ENCODE measurements at places on chromosomes 2 and 18.

DNA sequence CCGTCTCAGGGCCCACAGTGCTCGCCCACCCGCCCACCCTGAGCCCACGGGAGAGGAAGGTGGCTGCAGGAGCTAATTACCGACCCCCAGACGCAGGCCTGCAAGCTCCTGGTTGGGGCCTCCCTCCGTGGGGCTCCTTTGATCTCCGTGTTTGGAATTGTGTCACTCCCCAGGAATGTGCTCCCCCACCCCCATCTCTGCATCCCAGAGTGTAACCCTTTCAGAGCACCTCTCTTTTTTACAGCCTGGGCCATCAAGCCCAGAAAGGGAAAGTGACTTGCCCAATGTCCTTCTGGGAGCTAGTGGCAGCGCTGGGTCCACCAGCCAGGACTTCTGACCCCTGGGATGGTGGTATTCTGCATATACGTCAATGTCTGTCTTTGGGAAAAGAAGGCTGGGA lies 335.1 kb downstream of the CYRIA start:
- no peak for DNase-seq

DNA sequence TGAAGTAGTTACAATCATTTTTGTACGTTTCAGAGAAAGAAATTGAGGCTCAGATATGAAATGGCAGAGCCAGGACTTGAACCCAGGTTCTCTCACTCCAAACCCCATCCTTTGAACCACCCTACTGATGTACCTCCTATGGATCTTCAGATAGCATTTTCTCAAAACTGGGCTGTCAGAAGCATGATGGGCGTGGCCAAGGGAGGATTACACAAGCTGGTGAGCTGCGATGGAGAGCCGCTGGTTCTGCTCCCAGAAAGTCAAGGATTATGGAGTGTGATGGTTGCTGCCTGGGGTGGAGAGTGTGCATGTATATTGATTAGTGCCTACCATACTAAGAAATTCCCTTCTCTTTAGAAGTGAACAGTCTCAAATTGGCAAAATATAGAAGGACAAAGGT lies 47.0 kb upstream of the PPP1CB start:
- DNase-seq, result no peak

DNA sequence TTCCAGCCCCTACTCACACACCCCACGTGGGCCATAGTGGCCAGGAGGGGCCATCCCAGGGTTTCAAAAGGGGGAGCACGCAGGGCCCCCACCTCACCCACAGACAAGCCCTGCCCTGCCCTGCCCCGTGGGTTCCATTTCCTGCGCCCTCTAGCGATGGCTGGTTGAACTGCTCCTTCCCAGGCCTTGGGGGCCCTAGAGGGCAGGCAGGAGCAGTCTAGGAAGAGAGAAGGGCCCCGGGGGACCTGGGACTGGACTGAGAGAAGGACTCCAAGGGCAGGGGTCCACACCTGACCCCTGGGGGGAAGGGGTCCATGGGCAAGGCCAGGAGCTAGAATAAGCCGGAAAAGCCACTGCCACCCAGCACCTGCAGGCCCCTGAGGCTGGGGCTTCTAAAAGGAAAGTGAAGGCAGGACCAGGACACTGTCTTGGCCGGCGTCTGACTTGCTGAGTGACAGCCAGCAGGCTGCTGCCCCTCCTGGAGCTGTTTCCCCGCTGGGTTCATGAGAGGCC lies 10.1 kb downstream of the CYP26B1 start:
- peak; percentile 58 for DNase-seq

DNA sequence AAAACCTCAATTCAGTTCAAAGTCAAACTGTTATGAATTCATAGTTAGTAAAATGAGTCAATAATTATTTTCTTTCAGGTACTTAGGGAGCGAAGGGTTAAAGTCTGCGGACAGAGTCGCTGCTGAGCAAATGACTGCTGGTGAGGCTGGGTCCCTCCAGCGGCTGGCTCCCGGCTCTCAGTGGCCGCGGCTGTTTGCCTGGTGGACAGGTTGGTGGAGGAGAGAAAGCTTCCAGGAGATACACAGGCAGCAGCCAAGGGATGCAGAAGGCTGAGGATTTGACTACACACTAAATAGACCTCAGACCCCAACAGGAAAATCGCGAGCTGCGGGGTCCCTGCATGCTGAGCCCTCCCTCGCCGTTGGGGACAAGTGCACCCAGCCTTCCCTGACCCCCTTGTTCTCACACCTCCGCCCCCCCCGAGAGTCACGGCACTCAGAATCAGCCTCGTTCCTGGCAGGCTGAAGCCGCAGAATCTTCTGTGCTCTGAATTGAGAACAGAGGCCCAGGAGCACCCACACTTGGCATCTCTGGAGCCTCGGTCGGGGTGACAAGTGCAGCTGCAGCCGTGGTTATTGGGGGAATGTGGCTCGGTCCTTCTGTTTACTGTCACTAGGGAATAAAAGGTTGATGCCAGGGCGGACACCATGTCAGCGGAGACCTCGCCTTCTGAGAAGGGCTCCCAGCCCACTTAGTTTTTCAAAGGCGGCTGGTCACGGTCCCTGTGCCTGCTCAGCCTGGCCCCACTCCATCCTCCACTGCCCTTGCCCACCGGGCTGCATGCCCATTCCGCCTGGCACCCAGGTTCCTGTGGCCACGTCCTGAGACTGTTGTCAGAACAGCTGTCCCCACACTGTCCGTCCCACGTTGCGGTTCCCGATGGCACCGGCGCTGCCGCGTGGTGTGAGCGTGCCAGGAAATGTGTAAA lies 74.0 kb downstream of the SLC66A2 start:
- no peak for DNase-seq

GRCh38 chr2:138718405-138718804 lies 61.8 kb downstream of the NXPH2 start:
- DNase-seq, result no peak

DNA sequence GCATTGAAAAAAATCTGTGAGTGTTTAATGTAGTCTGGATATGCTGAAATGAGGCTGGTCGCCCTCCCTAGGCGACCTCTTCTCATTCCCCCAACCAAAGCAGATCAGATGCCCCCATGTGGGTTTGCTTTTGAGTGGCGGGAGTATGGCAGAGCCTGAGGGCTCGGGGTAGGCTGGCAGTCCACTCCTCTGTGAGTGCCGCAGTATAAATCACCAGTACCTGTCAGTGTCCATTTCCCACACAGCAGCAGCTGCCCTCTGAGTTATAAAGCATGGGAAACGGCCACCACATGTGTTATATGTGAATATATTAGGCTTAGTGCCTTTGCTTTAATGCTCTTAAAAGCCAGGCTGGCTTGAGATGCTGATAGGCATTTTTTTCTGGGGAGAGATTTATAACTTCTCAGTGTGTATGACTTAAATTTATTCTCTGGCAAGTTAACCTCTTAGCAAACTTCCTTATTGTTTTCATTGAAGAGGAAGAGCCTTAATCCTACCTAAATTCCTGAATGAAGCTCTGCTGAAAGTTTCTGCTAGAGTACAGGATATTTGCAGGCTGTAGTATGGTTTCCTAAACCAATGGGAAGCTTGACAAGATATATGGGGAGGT lies 3.8 kb downstream of the DCC start:
- no peak for DNase-seq

DNA sequence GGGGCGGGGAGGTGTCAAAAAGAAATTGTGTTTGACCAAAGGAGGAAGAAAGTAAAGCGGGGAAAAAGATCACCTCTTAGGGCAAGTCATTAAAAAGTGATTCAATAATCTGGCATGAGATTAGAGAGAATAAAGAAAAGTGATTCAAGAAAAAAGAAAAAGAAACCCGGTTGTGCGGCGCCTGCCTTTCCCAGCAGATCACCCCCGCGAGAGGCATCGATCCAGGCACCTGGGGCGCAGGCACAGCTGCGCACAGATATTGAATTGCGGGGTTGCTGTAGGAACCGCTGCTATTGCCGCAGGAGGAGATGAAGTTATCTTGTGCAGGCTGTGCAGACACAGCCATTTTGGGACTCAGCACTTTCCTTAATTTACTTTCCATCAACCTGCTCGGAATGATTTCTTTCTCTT lies 71.2 kb downstream of the PLB1 start:
- no peak for DNase-seq

GRCh38 chr2:68798569-68798968 lies 64.0 kb downstream of the ARHGAP25 start:
- DNase-seq, result no peak

DNA sequence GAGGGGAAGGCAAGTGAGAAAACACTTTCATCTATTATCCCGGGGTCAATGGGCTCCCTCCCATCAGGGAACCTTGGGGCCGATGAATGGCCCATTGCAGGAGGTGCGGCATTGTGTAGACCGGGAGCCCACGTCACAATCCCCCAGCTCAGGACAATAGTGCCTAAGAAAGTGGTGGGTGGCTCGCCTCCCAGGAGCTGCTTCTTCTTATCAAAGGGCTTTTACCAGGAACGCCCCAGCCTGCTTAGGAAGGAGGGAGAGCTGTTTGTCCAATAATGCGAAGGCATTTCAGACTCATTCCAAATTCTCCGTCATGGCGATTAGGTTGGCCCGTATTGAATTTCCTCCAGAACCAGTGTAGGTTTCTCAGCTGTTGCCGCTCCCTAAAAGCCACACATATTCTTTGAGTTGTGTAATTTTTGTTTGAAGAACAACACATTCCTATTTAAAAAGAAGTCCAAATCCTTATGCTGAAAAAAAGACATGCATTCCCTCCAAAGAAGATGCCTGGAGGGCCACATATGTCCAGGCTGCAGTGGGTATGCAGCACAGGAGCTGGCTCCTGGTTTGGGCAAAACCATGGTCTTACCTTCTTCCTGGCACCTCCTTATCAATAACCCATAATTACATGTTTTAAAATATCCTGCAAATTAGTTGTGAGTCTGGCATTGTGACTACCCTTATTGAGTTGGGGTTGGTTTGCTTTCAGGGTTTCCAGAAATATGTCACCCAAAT lies 264.7 kb downstream of the MYCN start:
- no peak for DNase-seq

DNA sequence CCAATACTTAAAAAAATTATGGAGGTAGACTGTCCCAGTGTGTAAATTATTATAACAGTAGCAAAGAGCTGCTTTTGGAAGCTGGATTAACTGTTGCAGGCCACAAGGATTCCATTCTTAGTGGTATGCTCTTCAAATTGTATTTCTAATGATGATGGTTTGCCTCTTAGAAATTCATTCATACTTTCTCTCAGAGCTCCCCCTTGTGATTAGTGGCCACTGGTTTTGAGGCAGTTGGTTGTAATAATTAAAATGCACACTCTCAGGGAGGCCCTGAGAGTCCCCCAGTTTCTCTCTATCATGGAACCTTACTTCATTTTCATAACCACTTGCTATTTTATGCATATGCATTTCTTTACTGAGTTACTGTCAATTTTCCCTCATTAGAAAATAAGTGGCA lies 122.5 kb downstream of the PLA2R1 start:
- DNase-seq, result no peak
